ENCODE measurements at places on chromosomes 1 and 21.

GRCh38 chr1:162366671-162367070 lies 10.0 kb downstream of the SPATA46 start:
- DNase-seq: no peak

DNA sequence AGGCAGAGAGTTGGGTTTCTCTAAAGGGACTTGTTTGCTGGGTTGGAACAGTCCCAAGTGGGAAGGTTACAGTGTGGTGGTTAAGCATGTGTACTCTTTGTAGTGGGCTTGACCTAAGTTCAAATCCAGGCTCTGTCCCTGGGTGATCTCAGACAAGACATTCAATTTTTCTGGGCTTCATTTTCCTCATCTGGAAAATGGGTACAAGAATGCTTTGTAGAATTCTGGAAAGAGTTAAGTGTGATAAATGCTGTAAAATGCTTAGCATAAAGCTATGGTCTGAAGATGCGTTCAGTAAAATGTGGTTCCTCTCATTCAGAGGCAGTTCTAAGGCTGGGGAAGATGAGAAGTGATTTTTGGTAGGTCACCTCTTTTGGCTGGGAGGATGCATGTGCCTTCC lies 805 bp downstream of the GRHL3 start:
- DNase-seq: no peak

GRCh38 chr21:46125846-46126301 lies 28.0 kb downstream of the COL6A2 start:
- peak; percentile 64 for DNase-seq

DNA sequence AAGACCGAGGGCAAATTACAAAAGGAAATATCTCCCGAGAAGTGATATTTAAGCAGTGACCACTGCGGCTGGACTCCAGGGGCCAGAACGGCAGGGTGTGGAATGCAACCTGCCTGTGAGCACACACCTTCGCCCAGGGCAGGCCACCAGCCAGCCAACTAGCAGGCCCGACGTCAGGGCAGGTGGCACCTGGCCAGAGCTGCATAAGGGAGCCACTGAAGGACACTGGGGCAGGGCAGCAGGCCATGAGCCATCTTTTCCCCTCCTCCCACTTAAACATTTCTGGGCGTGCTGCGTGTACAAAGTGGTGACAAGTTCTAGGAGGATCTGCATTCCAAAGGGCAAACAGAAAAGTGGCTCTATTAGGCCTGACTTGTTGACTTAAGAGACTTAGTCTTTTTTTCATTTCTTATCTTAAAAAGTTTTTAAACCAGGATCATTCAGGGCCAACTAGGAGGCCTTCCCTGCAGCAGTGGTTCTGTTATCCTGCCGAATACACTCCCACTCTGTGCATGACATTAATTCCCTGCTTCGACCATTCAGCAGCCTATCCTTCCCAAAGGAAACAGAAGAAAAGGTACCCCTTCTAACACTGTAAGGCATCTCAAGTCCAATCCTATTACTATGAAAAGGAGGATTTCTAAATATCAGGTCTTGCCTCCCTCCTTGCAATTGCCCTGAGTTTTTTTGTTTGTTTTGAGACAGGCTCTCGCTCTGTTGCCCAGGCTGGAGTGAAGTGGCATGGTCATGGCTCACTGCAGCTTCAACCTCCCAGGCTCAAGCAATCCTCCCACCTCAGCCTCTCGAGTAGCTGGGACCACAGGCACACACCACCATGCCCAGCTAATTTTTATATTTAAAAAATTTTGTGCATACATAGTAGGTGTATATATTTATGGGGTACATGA lies 96.3 kb downstream of the BCAR3 start:
- DNase-seq: peak; percentile 73

DNA sequence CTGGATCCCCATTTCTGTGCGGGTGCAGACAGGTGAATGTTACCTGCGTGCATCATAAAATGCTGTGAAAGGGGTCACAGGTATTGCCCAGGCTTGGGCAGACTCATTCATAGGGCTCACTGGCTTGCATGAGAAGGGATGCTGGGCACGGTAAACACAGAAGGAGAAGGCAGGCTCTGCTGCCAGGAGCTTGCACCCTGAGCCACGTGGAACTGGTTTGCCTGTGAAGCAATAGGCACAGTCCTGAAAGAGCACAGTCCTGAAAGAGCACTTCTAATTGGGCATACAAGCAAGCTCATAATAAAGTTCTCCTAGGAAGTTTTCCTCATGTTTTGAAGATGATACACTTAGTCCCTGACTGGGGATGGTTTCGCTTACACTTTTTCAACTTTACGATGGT lies 40.9 kb downstream of the GALNT2 start:
- DNase-seq: no peak

DNA sequence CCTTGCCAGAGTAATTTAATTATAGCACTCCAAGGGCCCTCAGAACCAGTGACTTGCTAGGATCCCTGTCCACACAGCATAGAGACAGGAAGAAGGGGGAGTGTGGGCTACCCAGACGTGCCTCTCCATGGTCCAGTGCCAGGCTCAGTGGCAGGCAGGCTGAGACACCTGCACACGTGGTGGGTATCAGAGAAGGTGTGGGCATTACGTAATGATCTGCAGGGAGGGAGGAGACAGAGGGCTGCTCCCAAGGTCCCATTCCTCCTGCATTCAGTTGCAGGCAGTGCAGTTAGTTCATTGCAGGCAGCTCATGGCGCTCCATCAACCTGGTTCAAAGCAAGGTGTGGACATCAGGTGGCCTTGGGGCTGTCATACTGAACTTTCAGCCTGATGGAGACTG lies 49.9 kb downstream of the C8B start:
- DNase-seq: no peak

- DNase-seq: no peak
Measured at GRCh38 chr21:32981096-32981495, 44.6 kb upstream of the OLIG2 start.

- DNase-seq: no peak
Measured at GRCh38 chr1:44784094-44785028, 3.6 kb downstream of the BEST4 start.

GRCh38 chr1:205588636-205589035 lies 43.2 kb downstream of the ELK4 start:
- DNase-seq: peak; percentile 61

- DNase-seq: no peak
Measured at GRCh38 chr1:109185357-109185756, 28.4 kb upstream of the SARS1 start.

GRCh38 chr1:101108111-101108500 lies 82.5 kb upstream of the DPH5 start:
- no peak for DNase-seq

DNA sequence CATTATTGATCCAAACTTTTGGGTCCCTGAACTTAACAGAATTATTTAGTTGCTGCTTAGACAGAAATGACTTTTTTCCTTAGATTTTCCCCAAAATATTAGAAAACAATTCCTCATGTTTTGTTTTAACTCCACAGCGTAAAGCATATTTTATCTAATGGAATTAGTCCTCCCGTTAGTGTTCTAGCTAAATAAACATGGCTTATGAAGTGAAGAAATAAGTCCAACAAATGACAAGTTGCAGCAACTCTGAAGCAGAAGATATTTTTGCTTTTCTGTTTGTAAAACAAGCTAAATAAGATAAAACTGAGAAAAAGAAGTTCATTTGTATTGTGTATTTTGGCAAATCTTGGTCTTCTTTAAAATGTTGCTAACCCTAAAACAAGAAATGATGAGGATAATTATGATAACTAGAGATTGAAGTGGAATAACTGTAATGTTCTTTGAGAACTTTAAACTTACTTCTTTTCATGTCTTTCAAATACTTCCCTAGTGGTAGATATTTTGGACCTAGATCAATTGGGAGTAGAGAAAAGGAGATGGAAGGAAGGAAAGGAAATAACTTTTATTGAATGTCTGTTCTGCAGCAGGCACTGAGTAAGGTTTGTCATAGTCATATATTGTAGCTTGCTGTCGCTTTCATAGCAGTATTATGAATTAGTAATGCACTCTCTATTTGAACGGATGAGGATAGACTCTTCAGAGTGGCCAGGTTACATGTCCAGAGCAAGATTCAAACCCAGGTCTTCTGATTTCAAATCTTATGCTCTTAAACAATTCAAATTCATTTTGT lies 12.5 kb downstream of the NFIA start:
- no peak for DNase-seq

- no peak for DNase-seq
Measured at GRCh38 chr1:215718575-215719287, 151.6 kb downstream of the KCTD3 start.

DNA sequence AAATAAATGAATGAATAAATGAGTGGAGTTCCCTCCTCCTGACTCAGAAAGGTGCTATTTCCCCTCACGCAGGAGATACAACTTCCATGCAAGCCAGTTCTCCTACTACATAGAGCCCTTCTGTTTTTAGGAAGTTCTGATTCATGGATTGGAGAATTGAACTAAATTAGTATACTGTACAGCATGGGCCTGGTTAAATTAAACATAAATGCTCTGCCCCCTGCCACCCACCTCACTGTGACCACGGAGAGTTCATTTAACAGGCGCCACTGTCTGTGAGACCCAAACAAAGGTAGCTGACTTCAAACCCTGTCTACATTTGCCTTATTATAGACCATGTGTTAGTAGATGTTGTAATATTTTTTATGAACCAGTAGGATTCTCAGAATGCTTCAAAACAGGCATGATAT lies 9.1 kb upstream of the IRF2BP2 start:
- DNase-seq: no peak

GRCh38 chr1:232551386-232551785 lies 78.5 kb downstream of the SIPA1L2 start:
- no peak for DNase-seq

GRCh38 chr1:11598461-11598860 lies 55.8 kb downstream of the FBXO2 start:
- DNase-seq: no peak

DNA sequence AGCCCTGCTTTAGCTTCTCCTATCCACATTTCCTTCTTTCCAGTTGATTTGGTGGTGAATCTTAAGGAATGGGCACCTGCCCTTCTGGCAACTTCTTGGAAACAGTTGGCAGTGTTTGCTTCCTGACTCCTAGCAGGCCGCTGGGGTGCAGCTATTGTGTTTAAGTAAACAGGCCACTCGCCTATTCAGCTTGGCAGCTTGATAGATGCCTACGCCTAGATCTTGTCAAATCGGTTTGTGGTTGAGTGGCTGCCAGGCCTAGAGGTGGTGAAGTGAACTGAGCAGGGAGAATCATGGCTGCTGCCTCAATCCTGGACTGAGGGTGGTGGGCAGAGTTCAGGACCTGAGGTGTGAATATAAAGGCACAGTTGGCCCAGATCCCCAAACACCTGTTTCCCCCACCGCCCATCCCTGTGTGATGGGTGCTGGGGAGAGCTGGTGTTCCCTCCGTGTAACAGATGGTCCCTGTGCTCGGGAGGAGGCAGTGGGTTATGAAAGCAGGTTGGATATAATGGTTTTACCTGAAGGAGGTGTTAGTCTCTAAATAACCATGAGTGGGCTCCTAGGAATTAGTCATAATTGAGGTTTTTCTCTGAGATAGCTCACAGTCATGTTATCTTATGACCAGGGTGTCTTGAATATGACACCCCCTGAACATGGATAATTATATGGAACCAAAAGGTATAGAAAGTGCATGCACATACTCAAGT lies 940 bp upstream of the PLA2G2C start:
- DNase-seq: peak; percentile 78

DNA sequence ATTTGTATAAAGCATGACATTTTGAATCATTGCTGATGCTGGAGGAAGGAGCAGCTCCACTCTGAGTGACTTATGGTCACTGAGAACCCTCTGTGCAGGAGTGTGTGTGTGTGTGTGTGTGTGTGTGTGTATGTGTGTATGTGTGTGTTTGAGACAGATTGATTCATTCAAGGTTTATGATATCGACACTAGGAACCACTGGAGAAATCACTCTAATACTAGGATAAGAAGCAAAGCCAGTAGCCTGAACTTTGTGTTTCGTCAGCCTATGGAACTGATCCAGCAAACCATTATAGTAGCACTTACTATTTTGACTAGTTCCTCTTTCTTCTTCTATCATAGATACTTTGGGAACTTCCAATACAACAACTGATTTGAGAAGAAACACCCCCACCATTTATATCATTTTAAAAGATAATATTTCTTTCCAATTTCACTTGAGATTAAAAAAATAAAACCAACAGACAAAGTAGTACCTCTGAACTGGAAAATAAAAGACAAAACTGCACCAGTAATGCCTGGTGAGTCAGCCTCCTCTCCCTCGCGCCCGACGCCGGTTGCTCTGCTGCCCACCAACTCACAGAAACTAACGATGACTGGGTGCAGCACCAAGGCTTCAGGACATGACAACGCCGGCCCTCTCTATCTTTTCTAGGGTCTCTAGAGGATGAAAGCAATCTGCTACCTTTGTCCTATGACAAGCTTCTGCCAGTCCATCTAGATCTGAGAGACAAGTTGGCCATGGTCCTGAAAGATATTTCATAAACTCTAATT lies 20.9 kb downstream of the SLAMF1 start:
- no peak for DNase-seq

GRCh38 chr1:1684031-1684681 lies 8.4 kb downstream of the SLC35E2B start:
- no peak for DNase-seq

- DNase-seq: no peak
Measured at GRCh38 chr1:48572646-48573258, 100.7 kb upstream of the SPATA6 start.

GRCh38 chr1:195769461-195769860 lies 838.8 kb downstream of the KCNT2 start:
- DNase-seq: no peak

- DNase-seq: no peak
Measured at GRCh38 chr1:201938440-201939035, 7.8 kb downstream of the LMOD1 start.

DNA sequence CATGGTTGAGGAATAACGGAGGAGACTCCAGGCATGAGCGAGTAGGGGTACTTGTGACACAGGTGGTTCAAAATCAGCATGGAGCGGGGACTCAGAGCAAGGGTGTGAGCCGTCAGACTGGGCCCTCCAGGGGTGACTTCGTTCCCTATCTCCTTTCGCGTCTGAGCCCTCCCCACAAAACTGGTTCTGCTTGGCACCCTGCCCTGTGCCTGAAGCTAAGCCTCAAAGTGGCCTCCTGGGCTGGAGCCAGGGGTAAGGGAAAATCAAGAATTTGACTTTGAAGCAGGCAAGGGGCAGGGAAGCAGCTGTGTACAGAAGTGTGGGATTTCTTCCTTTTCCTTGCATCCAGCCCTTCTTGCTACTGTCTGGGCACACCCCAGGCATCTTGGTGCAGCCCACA lies 331.5 kb upstream of the AJAP1 start:
- DNase-seq: no peak

GRCh38 chr1:55997536-55997935 lies 581.8 kb downstream of the PLPP3 start:
- no peak for DNase-seq

Data from sigmoid colon (tissue), 7 donors.